Activated naive CD4-positive, alpha-beta T cell treated with anti-CD3 and anti-CD28 coated beads, Interleukin-2, amount 50 U/mL, for 16 hours (primary cell): ENCODE measurements at places on chromosomes 5 and 9.

GRCh38 chr9:72305102-72305546, 59.9 kb downstream of the ZFAND5 start:
- no peak for DNase-seq

- DNase-seq, result no peak
Measured at GRCh38 chr9:91891915-91892314, 58.1 kb downstream of the ROR2 start.

DNA sequence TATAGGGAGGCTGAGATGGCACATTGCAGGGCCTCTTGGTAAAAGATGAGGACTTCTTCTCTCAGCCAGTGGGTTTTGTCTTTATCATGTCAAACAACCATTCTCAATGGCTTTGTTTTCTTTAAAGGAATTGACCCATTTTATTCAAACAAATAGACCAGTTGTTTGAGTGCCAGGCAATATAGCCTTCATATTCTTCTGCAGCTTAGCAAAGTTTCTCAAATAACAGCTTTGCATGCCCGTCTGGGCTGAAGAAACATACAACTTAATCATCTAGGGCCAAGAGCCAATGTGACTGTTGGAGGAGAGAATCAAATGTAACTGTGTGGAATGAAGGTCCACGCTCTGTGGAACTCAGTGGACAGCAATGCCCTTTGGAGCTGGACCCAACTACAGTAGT, 57.4 kb upstream of the ADRA1B start:
- no peak for DNase-seq

DNA sequence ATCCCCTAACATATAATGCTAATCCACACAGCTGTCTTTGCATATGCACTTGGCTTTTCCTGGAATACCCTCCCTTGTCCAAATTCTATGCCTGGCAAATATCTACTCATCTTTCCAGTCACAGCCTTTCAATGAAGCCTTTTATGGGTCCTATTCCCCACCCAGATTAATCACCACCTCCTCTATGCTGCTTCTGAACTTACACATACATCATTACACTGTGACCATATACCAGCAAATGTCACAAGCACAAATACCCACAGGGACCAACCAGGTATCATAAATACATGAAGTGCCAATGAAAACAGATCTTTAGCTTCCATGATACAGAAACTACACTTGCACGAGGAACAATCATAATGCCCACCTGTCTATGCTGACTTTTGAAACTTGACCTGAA, 22.3 kb downstream of the LPAR1 start:
- no peak for DNase-seq

GRCh38 chr9:4306066-4306776, 6.4 kb upstream of the GLIS3 start:
- peak; percentile 48 for DNase-seq

DNA sequence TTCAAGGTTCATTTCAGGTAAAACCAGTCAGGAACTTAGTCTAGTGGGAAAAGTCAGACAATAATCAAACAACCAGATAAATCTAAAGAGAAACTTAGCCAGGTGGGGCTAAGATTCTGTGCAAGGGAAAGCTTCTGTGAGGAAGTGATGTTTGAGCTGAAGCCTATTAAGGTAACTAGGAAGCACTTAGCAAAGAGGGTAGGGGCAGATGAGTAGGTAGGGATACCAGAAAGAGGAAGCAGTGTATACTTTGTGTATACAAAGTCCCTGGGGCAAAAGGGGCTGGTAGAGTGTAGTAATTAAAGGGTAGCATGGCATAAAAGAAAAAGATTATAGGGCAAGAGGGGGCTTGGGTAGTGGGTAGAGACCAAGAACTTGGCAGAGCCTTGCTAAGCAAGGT, 3.6 kb upstream of the SPATA24 start:
- DNase-seq, result no peak

DNA sequence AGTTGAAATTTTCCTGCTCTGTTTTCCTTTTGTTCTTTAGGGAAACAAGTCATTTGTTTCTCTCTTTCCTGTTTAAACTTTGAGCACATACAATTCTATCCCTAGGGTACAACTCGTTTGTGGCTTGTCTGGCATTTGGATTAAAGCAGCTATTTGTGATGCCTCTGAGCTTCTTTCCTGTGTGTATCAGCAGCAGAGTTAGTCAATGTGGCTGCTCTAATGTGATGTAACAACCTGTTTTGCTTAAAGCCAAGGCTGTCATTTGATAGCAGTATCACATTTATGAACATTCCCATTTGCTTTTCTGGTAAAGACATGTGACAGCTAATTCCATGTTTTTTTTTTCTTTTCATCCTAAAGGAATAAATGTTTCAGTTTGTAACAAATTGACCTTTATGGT, 314.3 kb upstream of the CHD1 start:
- DNase-seq, result no peak

DNA sequence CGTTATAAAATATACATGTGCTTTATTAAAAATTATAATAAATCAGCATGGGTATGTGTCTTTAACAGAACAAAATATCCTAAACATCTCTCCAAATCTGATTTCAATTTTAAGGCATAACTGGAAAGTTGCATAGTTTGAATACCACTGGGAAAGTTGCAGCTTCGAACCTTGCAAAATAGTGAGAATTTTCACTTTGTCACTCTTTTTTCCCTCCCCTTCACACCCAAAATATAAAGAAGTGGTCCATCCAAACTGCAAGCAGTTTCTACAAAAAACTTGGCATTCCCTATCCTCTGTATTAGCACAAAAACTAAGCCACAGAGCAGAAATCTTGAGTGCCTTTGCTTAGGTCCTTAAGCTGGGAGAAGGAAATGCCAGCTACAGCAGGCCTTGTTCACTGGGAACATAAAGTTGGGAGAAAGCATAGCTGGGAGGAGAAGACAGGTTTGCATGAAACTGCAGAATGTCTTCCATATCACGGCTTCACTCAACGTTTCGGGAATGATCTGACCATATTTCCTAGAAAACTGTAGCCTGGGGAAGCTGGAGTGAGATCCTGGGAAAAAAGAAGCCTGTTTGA, 400.3 kb downstream of the EBF1 start:
- DNase-seq, result no peak

- DNase-seq, result no peak
Measured at GRCh38 chr9:93082841-93083411, 13.1 kb upstream of the CARD19 start.

GRCh38 chr9:105500108-105500766, 52.4 kb downstream of the FSD1L start:
- DNase-seq, result no peak

- no peak for DNase-seq
Measured at GRCh38 chr9:120911295-120911837, 15.2 kb downstream of the TRAF1 start.

DNA sequence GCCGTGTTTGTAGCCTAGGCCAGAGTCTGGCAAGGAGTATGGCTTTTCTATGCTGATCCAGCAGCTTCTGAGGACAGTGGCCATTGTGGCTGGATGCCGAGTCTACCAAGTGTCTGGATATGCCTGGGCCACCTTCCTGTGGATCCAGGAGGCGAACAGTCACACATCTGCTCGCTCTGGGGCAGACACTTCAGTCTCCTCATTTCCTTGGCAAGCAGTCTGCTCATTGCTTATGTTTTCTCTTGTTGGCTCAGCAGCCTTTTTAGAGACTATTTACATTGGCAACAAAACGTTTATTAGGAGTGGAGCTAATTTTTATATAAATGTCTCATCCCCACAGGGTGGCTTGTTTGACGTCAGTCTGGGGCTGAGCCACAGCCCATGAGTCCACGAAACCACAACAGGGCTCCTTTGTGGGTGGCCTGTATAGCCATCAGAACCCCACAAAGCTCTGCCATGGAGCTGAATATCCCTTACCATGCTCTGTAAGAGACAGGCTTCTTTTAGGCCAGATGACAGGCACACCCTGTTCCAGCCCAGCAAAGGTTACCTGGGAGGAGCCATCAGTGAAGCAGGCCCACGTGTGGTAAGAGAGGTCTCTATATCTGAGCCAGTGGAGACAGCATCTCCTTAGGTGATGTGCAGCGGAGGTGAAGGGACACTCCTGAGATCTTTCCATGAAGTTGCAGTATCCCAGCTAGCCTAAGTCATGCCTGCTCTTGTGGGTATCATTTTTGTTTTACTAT, 221.7 kb downstream of the DIRAS2 start:
- DNase-seq, result no peak

DNA sequence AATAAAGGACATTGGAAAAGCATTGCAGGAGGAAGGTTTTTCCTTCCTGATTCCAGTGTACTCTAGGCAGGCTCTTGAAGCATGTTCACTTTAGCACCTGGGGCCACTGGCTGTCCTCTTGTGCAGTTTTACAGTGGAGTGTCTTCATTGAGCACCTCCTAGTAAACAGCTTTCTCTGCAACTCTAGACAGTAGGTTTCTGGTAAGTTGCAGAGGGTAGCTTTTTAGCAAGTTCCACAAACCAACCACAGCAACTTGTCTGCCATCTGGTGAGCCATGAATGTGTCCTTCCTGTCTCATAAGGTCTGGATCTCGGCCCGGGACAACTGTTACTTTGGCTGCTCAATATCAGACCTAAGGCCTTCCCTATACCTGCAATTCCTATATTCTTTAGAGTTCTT, 488.0 kb downstream of the MAN2A1 start:
- no peak for DNase-seq

- DNase-seq, result no peak
Measured at GRCh38 chr9:85871008-85871407, 69.9 kb upstream of the NAA35 start.

GRCh38 chr9:73176450-73176875, 24.8 kb downstream of the ANXA1 start:
- DNase-seq, result no peak

GRCh38 chr5:142685418-142686209, at the start of gene FGF1:
FGF1 (minus strand) TSS chr5:142686090; CDS start chr5:142614127, 71,963 bp downstream.
- no peak for DNase-seq

DNA sequence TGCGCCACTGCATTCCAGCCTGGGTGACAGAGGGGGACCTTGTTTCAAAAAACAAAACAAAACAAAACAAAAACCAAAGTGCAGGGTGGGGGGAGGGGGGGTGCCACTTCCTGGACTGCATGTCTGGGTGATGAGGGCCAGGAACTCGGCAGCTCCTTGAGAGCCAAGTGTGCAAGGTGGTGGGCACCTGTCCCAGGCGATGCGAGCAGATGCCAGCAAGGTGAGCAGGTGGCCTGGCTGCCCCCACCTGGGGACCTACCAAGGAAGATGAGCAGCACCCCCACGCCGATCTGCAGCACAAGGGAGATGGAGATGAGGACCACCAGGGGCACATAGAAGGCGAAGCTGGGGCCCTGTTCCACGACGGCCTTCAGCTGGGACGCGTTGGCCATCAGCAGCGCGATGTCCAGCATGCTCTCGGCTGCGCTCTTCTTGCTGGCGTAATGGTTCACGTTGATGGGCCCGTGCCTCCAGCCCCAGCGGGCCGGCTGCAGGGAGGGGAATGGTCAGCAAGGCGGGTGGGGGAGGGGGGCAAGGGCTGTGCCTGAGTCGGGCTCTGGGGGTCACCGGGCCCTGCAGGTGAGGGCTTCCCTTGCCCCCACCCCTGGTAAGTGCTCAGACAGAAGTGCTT, 7.8 kb downstream of the NINJ1 start:
- no peak for DNase-seq

GRCh38 chr5:135560858-135561257, 17.9 kb downstream of the CXCL14 start:
- peak; percentile 69 for DNase-seq

GRCh38 chr5:116084287-116084691, 536 bp upstream of the COMMD10 start:
- DNase-seq, result no peak

- no peak for DNase-seq
Measured at GRCh38 chr9:127949827-127950512, 12.3 kb upstream of the DPM2 start.

DNA sequence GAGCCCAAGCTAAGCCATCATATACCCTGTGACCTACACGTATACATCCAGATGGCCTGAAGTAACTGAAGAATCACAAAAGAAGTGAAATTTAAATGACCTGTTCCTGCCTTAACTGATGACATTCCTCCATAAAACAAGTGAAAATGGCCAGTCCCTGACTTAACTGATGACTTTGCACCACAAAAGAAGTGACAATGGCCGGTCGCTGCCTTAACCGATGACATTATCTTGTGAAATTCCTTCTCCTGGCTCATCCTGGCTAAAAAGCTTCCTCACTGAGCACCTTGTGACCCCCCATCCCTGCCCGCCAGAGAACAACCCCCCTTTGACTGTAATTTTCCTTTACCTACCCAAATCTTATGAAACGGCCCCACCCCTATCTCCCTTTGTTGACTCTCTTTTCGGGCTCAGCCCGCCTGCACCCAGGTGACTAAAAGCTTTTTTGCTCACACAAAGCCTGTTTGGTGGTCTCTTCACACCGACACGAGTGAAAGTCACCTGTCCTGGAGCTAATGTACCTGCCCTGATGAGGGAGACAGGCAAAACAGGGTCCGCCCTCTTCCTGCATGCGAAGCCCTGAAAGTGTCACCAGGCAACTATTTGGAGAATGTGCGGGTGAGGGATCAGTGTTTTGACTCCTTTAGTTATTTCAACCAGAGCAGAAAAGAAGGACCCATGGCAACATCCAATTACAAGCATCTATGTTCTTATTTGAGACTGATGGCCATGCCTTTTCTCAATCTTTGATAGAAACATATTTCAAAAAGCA, 266.1 kb downstream of the SMARCA2 start:
- DNase-seq, result no peak

DNA sequence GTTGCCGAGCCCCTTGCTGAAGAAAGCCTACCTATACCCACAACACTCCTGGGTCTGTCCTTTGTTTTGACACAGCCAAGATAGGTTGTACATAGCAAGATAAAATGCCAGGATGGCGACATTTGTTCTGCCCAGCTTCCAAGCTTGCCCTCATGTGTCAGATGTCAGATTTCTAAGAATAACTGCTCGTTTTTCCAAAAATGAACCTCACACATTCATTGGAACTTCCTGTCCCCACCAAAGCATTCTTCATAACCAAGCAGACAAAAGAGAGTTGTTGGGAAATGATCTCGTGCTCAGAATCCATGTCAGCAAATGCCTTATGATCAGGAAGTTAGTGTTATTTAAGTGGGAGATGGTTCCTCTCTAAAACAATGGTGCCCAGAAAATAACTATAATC, 210.1 kb downstream of the ZNF608 start:
- no peak for DNase-seq

DNA sequence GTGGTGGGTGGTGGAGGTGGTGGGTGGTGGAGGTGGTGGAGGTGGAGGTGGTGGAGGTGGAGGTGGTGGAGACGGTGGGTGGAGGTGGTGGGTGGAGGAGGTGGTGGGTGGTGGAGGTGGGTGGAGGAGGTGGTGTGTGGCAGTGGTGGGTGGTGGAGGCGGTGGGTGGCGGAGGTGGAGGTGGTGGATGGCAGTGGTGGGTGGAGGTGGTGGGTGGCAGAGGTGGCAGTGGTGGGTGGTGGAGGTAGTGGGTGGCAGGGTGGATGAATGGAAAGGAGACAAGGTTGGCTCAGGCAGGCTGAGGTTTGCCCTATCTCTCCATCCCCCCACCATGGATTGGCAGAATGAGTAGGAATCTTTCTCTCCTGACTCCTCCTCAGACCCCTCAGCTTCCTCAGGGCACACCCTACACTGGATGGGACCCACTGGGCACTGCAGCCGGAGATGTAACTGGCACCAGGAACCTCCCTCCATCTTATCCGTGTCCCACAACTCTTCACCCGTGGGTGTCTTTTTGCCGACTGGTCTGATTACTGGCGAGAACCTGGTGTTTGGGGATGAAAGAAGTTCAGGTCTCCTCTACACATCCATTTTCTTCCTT, 166.3 kb downstream of the C9orf50 start:
- DNase-seq, result no peak
